ENCODE measurements at places on chromosomes 3 and 15.

GRCh38 chr3:56309465-56309864 is 158.8 kb downstream of the ERC2 start:
- DNase-seq, result no peak

DNA sequence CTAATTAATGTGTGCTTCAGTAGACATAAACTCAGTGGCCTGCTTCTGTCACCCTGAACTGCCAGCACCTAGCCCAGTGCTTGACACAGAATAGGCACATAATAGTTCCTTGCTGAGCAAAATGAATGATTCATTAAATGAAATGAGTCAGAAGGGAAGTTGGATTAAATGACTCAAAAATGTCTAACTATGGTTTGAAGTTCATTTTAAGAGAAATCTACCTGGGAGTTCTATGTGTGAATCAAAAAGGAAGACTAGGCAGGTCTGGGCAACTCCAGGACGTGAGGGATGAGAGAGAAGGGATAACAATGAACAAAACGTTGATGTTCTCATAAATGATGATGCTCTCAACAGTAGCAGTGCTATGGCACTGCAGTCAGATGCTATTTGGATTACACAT is 175.0 kb downstream of the CFAP20DC start:
- DNase-seq, result no peak

GRCh38 chr3:183953471-183954070 is 64.1 kb downstream of the ABCC5 start:
- no peak for DNase-seq

GRCh38 chr3:21314688-21315087 is 436.3 kb downstream of the ZNF385D start:
- DNase-seq, result no peak

DNA sequence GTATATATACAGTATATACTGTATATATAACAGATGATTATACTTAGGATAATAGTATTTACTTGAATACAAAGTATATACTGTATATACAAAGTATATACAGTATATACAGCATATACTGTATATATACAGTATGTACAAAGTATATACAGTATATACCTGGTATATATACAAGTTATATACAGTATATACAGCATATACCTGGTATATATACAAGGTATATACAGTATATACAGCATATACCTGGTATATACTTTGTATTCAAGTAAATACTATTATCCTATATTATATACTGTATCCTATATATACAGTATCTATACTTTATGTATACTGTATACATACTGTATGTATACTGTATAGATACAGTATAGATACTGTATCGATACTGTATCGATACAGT is 14.6 kb upstream of the CPOX start:
- DNase-seq, result no peak

DNA sequence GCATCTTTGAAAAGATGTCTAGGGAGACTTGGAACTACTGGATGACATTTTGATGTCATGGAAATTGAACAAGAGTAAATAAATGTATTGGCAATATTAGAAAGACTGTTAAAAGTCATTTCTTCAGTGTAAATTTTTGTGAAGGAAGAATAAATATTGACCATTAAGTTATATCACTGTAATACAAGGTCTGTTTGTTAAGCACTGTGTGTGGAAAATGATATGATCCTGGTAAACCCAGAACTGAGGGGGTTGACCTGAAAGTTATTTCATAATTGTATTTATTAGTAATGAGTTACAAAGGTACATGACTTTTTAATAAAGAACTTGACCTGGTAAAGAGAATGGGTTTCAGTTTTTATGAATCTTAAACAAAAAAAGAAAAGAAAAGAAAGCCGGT is 106.6 kb downstream of the B3GALNT1 start:
- DNase-seq, result no peak

DNA sequence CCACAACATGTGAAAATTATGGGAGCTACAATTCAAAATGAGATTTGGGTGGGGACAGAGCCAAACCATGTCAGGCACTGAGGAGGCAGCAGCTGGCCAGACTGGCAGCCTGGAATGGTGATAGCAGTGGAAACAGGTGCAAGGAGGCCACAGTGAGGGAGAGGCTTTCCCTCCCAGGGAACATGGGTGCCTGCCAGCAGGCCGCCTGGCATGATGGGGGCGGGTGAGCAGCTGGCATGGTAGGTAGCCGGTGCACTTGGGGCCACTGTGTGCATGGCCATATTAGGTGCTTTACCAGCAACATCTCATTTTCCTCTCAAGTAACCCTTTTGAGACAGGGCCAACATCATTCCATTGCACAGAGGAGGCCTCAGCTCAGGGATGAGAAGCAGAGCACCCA is 18.3 kb upstream of the MRPS22 start:
- DNase-seq, result no peak

GRCh38 chr15:92656089-92656488 is 514 bp upstream of the FAM174B start:
- no peak for DNase-seq

Data from stimulated activated CD8-positive, alpha-beta memory T cell treated with anti-CD3 and anti-CD28 coated beads, Interleukin-4, amount 100 ng/mL, for 1 hour (primary cell).